ENCODE measurements at places on chromosomes 12 and 14.

DNA sequence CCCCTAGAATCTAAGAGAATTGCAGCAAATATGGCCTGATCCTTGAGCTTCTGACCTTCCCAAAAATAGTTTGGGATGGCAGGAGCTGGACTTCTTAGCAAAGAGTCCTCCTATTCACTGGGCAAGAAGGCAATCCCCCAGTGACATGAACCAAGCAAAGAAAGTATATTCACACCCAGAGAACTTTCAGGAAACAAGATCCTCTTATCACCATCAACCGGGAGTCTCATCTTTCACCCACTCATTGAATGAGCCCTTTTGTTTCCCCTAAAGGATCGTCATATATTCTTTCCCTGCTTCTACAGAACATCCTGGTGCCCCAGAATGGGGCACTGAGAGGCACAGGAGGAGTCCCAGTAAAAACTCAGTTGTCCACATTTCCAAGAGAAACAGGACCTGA lies 19.7 kb downstream of the SPTB start:
- no peak for DNase-seq

- no peak for DNase-seq
Measured at GRCh38 chr12:94047781-94048567, 100.4 kb upstream of the PLXNC1 start.

- no peak for DNase-seq
Measured at GRCh38 chr12:62865937-62866336, 69.0 kb downstream of the PPM1H start.

DNA sequence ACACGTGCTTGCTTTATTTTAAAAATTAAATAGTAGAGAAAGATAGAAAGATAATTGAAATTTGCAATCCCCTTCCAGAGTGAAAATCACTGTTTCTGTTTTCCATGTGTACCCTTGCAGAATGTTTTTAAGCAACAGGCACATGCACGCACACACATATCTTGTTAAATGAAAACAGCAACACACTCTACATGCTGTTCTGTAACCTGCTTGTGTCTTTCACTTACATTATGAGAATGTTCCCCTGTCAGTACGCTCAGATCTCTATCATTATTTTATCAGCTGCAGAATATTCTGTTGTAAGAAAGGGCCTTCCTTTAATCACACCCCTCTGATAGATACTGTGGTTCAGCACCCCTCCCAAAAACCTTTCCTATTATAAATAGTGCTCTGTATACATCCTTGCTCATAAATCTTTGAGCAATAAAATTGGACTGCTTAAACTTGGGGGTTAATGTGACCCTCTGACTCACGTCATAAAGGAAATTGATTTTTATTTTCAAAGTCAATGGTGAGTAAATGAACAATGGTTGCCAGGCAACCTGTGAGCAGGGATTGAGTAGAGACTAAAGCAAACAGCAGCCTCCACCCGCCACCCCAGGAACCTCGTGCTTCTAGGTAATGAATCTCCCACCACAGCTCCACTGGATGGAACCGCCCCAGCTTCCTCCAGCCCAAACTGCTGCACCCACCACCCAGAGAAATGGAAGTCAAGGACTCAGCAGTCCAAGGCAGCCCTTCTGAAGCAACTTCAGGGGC lies 31.9 kb upstream of the CHGA start:
- no peak for DNase-seq

- no peak for DNase-seq
Measured at GRCh38 chr12:110058875-110059615, 10.7 kb upstream of the C12orf76 start.

DNA sequence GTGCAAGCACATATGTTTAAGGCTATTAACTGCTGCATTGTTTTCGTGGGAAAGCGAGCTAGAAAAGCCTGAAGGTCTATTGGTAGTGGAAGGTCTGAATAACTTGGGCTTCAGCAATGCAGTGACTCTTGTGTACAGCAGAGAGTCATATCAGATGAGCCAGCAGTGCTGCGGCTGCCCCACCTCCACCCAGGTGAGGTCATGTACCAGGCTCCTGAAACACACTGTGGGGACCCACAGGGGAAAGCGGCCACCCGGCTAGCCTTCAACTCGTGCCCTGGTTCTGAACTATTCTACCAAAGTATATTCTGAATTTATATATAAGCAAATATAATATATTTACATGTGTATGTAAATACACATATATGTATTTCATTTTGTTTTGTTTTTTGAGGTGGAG lies 12.7 kb upstream of the RAN start:
- DNase-seq, result no peak

DNA sequence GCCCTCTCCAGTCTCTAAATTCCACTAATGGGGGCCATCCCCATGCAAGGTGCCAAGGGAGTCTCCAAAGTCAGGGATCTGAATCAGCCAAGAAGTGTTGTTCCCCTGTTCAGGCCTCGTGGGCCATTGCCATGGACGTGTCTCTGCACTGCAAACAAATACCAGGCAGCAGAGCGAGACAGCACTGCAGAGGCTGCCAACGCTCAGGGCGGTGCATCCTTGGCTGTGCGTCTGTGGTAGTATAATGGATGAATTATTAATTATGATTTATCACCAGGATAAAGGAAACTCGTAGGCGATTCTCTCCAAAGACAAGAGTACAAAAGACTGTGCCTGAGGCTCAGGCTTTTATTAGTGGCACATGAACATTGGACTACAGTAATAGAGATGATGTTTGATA lies 122.3 kb upstream of the NTF3 start:
- no peak for DNase-seq

DNA sequence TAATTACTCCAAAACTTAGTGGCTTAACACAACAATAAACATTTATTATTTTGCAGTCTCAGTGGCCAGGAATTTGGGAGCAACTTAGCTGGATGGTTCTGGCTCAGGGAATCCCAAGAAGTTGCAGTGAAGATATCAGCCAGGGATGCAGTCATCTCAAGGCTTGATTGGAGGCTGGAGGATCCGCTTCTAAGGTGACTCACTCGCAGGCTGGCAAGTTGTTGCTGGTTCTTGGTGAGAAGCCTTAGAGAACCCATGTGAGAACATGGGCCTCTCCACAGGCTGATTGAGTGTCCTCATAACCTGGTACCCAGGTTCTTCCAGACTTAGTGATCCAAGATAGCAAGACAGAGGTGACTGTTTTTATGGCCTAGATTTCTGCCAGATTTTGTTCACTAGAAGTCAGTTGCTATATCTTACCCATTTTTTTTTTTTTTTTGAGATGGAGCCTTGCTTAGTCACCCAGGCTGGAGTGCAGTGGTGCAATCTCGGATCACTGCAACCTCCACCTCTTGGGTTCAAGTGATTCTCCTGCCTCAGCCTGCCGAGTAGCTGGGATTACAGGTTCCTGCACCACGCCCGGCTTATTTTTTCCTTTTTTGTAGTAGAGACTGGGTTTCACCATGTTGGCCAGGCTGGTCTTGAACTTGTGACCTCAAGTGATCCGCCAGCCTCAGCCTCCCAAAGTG lies 32.5 kb downstream of the BRMS1L start:
- no peak for DNase-seq

Data from neural crest cell (in vitro differentiated cells).